ENCODE measurements at places on chromosomes 5 and 9.

DNA sequence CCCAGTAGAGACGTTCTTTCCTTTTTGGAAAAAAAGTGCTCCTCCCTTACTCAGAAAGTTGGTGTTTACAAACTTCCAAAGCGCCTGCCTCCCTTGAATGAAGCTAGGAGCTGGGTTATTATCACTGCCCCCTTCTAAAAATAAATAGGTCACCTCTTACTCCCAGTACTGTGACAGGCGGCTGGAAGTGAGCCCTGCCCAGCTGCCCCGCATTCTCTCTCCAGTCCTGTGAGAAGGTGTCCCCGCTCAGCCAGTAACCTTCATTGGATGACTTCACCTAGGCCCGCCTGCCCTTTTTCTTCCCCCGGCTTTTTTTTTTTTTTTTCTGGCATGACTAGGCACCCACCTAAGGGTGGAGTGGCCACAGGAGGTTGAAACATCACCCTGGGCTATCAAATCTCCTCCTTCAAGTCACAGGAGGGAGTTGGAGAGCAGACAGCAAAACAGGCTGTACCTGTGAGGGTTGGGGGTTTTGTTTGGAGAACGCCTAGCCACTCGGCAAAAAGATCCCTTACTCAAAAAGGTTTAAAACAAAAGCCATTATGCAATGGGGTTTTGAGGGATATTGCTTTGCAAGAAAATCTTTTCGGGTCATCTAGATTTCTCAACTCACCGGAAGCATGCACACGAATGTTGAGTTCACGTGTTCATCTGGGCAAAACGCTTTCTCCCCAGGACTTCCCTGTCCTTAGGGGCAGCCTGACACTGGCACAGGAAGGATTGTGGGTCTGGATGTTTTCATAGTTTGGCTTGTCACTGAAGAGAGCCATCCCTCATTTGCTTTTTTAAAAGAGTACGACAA is 43.3 kb upstream of the ZNF622 start:
- DNase-seq, result no peak

DNA sequence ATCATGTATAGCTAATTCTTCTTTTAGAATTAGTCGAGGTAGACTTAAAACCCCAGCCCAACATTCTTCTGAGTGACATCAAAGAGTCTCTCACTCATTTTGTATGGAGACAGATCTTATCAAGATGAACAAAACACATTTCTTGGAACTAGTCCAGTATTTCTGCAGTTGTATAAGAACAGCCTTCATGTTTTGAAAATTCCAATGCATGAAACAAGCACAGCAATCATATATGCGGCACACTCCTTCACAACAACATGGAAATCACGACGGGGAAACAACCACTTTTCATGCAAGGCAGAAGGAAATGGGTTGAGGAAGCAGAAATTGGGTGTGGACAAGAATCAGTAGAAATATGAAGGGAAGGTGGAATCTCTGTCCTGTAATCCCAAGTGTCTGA is 113.8 kb downstream of the PLK2 start:
- no peak for DNase-seq

GRCh38 chr9:75996726-75997125 is 106.3 kb downstream of the PCSK5 start:
- no peak for DNase-seq

- DNase-seq, result peak; percentile 4
Measured at GRCh38 chr5:118233606-118234005, 754.7 kb downstream of the DTWD2 start.

DNA sequence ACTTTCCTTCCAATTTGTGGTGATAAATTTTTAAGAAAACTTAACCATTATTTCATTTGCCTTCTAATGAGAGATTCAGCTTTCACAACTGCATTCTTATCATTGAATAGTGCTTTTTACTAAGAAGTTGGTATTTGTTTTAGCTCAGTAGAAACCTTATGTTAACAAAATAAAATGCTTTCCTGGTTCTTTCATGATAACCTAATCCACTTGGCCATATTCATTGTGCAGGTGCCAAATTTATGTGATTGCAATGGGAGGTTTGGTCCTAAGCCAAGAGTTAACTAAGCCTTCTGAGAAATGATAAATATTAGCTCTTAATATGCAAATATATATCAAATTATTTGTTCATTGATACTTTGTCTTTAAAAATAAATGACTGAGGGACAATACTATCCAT is 141.1 kb upstream of the TLE4 start:
- no peak for DNase-seq

- no peak for DNase-seq
Measured at GRCh38 chr5:15676591-15676990, 176.6 kb downstream of the FBXL7 start.

DNA sequence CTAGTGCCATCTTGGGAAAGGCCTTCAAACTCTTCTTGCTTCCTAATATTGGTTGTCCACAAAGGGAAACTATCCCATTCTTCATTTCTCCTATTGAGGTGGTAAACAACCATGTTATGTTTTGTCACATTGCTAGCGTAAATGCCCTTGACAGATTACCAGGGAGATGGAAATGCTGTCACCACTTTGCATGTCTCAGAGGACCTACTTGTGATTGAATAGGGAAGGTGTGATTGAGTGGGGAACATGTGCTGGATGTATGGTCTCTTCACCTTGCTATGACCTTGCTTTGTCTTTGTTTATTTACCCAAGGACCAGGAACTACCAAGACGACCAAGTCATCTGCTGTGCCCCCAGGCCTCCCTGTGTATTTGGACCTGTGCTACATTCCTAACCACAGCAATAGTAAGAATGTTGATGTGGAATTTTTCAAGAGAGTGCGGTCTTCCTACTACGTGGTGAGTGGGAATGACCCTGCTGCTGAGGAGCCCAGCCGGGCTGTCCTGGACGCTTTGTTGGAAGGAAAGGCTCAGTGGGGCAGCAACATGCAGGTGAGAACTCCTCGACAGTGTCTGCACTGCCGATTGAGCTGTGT is 96.1 kb downstream of the MAP1B start:
- DNase-seq, result no peak

DNA sequence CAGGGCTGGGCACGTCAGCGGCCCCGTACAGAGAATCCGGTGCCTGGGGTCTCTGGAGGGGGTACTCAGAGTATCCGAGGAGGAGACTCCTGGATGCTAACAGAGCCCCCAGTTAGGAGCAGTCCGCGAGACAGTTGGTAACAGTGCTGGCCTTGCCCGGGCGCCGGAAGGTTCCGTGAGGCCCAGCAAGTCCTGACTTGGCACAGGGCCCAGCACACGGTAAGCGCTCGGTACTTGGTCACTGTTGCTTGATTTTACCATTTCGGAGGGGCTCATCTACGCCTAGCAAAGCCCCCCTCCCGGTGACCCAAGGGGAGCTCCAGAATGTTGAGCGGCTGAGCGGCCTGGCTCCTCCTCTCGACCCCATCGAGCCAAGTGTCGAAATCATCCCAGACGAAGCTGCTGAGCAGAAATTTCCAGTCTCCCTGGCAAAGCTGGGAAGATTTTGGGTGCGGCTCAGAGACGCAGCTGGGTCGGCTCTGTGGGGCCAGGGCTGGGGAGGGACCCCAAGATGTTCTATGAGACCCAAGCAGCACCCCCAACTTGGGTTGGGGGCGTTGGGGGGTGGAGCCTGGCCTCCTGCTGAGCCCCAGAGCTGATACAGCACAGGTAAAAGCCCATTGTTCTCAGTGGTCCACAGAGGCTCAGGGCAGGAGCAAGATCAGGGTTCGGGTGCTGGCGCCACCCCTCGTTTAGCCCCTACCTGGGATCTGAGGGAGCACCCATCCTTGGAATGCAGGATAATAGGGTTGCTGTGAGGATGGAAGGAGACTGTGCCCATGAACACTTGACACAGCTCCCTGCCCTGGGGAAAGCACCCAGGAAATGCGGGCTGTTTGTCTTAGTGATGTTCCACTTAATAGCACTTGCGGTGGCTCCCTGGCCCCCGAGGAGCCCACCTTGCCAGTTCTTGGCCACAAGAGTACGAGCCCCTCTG is 137.2 kb downstream of the C9orf50 start:
- DNase-seq, result peak; percentile 61

DNA sequence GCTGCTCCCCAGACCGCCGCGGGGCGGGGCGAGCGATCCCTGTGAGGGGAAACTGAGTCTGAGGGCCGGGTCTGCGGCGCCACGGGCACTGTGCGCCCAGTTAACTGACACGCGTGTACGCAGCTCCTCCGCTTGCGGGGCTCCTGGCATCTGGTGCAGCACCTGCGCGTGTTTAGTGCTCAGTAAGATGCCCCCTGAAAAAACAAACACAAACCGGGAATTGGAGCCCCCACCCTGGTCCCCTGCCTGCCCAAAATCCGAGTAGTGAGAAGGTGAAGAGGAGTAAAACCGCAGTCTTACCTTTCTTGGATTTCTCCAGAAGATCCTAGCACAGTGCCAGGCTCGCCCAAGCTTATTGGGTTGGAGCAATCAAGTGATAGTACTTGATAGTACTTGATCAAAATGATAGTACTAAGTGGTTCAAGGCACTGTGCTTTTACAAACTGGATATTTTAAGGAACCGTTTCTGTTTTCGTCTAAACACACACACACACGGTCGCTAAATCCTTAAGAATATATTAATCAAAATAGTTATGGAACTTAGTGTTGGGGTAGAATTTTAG is 2.7 kb upstream of the TRAF1 start:
- DNase-seq, result no peak

- no peak for DNase-seq
Measured at GRCh38 chr9:30116673-30117217, 2267.7 kb upstream of the ACO1 start.

DNA sequence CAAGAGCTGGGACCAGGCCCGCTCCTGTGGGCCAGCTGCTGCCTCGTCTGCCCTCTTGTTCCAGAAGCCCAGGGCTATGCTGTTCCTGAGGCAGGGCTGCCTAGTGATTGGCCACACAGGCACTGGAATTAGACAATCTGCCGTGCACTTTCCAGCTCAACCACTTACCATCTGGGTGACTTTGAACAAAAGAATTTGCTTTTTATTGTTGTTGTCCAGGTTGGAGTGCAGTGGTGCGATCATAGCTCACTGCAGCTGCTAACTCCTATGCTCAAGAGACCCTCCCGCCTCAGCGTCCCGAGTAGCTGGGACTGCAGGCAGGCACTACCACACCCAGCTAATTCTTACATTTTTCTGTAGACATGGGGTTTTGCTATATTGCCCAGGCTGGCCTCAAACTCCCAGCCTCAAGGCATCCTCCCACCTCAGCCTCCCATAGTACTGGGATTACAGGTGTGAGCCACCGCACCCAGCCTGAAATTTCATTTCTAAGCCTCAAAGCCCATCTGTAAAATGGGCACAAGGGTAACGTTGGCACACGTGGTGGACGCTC is 1.2 kb upstream of the NEK6 start:
- DNase-seq, result peak; percentile 87

GRCh38 chr5:58054018-58054417 is 405.9 kb downstream of the PLK2 start:
- DNase-seq, result no peak

DNA sequence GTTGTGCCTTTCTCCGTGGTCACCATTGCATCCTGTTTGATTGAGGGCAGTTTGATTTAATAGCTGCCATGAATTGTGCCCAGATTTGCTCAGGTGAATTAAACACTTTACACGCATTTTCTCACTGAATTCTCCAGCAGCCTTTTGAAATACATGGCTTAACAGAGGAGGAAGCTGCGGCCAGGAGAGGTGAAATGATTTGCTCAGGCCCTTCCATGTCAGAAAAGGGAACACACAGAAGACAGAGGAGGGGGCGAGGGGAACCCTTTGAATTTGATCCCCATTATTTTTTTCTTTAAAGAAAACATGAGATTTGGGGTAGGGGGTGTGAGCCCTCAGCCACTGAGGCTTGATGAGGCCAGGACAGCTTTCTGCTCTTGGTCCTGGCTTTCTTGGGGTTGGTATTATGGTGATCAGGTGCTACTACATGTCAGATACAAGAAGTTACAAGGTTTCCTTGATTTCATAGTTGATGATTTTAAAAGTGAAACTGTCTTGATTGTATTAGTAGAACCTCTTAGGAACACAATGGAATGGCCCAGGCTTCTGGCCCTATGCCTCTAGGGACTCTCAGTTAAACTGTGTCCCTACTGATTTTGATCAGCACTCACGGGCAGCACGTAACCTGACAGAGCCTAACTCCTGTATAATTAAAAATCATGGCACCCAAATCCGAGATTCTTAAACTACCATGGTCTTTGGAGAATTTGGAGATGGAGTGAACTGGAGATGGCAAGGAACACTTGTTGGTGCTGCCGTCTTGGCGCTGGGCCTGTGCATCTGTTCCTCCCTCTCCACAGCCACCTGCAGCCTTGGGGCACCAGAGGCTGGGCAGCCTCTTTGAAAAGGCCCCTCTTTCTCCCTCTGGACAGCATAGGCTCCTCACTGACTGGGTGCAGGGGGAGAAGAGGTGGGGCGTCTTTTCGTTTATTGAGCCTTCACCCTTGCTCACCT is 107.9 kb downstream of the TRIO start:
- DNase-seq, result no peak

Measured in BJ (cell line).